Stimulated activated CD4-positive, alpha-beta T cell treated with anti-CD3 and anti-CD28 coated beads, Interleukin-2, amount 100 ng/mL, for 24 hours (primary cell): ENCODE measurements at places on chromosomes 5 and 9.
A peak's percentile ranks its signal among the peaks of the same experiment; 100 is the strongest.

GRCh38 chr9:29039258-29039657, 1466.0 kb upstream of the C9orf72 start:
- no peak for DNase-seq

DNA sequence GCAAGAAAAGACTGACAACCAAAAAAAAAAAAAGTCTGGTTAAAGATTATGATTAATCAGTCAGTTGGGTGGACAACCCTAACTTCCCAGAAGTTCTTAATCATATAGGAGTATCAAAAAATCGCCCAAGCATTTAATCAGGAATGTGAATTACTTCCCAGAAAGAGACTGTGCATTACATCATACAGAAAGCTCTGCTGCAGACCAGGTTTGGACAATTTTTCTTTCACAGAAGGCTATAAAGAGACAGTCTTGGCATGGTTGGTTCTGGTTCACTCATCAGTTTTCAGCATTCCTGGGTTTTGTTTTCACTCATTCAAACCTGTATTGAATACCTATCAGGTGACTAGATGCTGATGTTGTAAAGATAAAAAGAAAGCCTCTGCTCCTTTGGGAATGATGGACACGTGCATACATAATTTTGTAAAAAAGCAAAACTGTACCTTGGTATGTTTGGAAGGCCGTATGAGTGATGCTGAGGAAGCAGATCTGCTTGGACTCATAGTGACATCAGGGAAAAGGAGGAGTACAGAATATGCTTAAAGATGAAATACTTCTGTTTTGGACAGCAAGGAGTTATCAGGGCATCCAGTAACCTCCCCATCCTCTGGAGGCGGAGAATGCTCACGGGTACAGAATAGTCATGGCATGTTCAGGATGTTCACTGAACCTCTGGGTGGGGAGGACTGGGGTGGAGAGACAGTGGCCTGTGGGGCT, 178.4 kb downstream of the GNA14 start:
- no peak for DNase-seq

DNA sequence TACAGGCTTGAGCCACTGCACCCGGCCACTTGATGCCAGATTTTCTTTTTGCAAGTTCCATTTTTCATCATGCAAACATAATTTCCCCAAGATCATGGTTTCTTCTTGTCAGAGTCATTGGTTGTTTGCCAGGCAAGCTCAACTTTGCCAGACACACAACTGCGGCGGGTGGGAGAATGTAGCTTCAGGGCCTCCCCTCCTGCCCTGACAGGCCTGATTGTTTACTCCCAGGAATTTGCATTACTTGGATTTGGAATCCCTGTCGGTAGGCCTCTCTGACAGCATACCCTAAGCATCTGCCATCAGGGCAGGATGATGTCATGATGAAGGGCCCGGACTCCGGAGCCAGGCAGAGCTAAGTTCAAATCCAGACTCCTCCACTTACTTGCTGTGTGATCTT, 15.1 kb downstream of the RPS14 start:
- DNase-seq = no peak

- no peak for DNase-seq
Observed at GRCh38 chr5:134637116-134637721, 4.6 kb upstream of the SAR1B start.

GRCh38 chr9:103397868-103398600, 402.9 kb downstream of the CYLC2 start:
- peak; percentile 24 for DNase-seq

DNA sequence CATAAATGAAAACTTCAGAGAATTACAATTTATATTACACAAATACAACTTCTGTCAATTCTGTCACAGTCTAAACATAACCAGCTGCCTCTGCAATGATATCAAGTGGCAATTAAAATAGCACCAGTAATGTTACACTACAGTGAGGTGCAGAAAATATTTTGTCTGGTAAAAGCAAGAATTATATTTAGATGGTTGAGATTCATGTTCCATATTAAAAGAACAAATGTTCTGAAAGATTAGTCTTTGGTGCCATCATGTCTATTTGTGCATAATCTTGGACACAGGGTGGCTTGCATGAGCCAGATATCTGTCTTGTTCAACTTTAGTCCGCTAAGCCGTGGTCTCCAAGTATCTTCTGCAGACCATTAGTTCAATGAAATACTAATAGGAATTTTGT, 29.0 kb upstream of the PRR16 start:
- DNase-seq = no peak

GRCh38 chr5:150599917-150600511, 40.4 kb upstream of the SYNPO start:
- no peak for DNase-seq

GRCh38 chr9:36948051-36948450, 86.0 kb downstream of the PAX5 start:
- no peak for DNase-seq

DNA sequence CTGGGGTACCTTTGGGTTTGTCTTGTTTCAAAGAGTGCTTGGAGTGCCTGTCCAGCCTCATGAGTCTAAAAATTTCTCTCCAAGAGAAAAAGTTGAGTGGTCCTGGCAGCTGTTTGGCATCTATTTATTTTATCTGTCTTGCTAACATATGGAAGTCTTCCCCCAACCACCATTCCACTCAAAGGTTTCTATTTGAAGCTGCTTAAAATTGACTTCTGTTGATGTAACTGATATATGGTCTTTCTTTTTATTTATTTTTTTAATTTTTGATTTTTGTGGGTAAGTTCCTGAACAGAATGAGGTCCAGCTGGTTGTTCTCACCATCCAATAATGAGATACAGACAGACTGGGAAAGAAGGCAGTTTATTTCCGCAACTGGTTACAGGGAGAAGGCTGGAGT, 178.7 kb upstream of the SGCD start:
- DNase-seq = no peak

GRCh38 chr5:145938776-145939539, 2.6 kb downstream of the SH3RF2 start:
- DNase-seq = no peak

DNA sequence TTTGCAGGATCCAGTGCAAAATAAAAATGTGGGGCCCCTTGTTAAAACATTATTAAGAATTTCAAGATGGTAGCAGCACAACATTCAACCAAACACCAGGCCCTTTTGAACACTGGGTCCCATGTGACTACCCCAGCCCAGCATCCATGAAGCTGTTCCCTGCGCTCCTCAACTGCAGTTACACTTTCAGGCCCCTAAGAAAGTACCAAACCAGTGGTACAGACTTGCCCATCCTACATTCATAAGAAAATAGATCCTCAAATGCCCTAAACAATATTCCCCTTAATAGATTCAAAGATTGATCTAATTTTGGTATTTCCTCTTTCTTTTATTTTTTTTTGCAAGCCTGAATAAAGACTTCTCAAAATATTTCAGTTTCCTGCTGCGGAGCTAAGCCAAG, 201.7 kb downstream of the EFNA5 start:
- DNase-seq = no peak

- no peak for DNase-seq
Observed at GRCh38 chr5:33338336-33339110, 102.2 kb upstream of the TARS1 start.

DNA sequence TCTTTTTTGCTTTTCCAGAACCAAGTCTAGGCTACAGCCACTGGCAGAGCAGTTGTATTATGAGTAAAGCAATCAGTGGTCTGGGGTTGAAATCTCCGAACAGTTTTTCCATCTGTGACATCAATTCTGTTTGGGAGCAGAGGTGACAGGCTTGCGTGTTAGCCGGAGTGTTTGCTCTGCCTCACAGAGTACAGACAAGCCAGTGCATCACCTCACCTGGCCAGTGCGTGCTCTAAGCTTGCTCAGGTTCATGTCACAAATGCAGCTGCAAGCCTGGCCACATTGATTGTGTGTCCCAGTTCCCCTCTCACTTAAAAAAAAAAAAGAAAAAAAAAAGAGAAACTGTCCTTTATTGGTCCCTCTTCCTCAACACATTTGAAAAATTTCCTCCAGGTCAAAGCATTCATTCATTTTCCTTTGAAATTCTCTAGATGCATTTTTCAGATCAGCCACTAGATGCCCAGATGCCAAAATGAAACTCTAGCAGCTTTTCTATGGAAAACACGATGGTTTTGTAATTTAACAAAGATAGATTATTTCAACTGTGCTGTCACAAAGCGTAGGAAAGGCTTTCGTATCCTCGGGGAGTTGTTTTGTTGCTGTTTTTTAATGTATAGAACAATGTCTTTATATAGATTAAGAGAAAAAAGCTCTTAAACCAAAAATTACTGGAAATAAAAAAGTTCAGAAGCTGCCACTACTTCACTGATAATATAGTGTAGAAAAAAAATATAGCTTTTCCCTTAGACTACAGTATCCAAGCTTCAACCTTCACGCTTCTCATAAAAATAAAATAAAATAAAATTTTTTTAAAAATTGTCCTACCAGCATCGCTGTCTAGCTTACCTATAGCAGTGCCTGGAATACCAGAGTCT, 585.5 kb downstream of the TLE1 start:
- DNase-seq = no peak

DNA sequence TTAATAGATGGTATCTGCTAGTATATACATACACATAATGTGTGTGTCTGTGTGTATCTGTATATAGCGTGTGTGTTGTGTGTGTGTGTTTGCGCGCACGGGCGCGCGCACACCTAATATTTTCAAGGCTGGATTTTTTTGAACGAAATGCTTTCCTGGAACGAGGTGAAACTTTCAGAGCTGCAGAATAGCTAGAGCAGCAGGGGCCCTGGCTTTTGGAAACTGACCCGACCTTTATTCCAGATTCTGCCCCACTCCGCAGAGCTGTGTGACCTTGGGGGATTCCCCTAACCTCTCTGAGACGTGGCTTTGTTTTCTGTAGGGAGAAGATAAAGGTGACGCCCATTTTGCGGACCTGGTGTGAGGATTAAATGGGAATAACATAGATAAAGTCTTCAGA, 757 bp downstream of the FXN start:
- DNase-seq = peak; percentile 34

DNA sequence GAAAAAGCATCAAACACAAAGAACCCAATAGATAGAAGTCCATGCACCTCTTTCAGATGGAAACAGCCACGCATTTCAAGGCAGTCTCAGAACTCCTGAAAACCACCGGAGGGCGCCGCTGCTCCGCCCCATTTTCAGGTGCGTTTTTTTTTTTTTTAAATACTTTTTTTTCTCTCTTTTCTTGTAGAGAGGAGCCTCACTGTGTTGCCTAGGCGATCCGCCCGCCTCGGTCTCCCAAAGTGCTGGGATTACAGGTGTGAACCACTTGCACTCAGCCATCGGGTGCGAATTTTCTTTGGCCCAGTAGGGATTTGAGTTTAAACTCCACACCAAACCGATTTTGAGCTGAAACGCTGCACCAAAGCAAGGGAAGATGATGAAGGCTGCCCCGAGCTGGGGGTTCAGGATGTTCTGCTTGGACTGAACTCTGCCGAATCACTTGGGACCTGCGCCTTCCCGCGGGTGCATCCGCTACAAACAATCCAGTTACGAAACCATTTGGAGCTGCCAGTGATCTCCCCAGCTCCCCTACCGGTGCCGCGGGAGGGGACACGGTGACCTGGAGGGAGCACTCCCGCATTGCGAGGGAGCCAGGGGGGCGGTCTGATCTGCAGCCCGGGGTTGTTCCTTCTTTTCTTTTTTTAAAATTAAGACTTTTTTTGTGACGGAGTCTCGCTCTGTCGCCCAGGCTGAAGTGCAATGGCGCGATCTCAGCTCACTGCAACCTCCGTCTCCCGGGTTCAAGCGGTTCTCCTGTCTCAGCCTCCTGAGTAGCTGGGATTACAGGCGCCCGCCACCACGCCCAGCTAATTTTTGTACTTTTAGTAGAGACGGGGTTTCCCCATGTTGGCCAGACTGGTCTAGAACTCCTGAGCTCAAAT, 1.4 kb downstream of the PTGR1 start:
- DNase-seq = peak; percentile 63

GRCh38 chr9:16121601-16122286, 568.9 kb downstream of the CCDC171 start:
- no peak for DNase-seq

DNA sequence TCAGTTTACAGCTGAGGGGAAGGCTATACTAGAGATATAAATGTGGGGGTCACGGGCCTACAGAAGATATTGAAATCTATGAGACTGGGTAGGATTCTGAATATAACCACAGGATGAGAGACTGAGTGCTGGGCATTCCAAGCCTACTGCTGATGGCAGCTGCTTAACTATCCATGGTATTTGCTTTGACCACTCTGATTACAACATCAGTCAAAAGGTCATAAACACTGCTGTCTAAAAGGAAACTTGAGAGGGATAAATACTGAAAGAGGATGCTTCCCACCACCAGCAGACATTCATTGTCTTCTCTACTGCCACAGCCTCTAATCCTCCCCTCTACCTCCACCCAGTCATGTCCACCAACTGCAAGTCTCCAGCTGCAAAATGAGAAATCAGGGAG, 3.8 kb downstream of the ZNF622 start:
- no peak for DNase-seq

DNA sequence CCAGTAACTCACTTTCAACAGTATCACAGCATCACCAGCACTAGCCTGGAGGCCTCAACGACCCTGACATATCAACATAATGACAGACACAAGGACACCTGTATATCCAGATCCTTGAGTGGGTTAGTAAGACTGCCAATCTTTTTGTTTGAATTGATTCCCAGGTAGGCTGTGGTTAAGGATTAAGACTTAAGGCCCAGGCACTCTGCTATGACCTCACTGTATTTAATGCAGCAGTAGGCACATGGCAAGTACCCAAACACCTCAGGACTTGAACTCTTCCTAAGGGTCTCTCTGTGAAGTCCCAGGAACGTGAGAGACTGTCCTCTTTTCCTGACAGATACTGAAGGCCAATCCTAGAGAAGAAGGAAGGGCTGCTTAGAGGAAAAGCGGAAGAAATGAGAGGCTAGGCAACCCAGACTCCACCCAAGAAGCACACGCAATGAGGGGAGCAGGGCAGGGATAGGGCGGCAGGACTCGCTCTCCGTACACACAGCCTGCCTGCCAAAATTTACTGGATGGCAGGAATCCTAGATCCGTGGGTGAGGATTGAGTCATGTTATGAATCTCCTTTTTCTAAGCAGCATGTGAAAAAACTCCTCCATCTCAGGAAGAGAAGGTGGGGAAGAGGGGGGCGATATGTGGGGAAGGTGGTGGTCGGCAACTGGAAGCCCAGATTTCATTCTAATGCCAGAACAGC, 93.4 kb downstream of the SIL1 start:
- no peak for DNase-seq

DNA sequence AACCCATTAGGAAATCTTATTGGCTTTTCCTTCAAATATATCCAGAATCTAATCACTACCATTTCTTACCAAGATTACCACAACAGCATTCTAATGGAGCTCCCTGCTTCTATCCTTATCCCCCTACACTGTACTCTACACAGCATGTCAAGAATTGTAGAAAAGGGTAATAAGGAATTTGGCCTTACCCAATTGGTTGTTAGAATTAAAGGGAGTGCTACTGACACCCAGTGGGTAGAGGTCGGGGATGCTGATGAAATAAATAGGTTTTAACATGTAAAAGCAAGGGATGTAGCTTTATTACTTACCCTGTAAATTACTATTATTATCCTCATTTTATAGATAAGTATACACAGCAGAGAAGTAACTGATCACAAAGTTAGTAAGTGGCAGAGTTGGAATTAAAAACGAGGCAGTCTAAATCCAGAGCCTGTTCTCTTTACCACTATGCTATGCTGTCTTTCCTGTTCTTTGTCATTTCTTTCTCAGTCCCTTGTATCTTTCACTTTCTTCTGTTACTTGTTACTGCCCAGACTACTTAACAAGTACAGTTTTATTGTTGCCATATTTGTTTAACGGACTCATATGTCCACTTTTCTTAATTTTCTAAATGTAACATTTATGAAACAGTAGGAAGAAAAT, 10.5 kb downstream of the SLC38A9 start:
- DNase-seq = no peak

GRCh38 chr5:77186652-77187370, 23.7 kb upstream of the PDE8B start:
- no peak for DNase-seq

GRCh38 chr5:54870271-54870670, 115.1 kb downstream of the ESM1 start:
- no peak for DNase-seq
